Activated T-helper 1 cell treated with Interleukin-2 at 50 U/mL for 16 hours (primary cell): ENCODE measurements at places on chromosomes 1 and 21.

GRCh38 chr1:76697361-76697760 is 169.9 kb upstream of the ST6GALNAC5 start:
- no peak for DNase-seq

- DNase-seq, result no peak
Observed at GRCh38 chr1:119336848-119337247, 31.7 kb upstream of the HAO2 start.

- DNase-seq, result no peak
Observed at GRCh38 chr21:34956416-34957316, 92.4 kb downstream of the RUNX1 start.

GRCh38 chr1:23801876-23802275 is 1.3 kb upstream of the GALE start:
- no peak for DNase-seq

DNA sequence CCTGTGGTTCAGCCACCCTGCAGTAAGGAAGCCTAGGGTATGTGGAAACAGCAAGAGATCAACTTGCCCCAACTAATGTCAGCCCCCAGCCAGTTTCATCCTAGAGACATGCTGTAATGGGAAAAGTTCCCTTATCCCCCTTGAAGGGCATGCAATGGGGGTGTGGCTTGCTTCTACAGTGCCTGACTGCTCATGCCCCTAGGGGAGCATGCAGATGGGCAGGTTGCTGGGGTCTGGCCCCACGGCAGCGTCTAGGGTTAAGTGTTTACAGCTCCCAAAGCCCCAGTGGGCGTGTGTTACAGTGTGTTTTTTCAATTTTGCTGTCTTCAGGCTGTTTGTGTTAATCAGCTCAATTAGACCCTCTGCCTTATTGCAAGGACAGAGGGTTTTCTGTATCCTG is 1105.9 kb downstream of the AMY1C start:
- no peak for DNase-seq

DNA sequence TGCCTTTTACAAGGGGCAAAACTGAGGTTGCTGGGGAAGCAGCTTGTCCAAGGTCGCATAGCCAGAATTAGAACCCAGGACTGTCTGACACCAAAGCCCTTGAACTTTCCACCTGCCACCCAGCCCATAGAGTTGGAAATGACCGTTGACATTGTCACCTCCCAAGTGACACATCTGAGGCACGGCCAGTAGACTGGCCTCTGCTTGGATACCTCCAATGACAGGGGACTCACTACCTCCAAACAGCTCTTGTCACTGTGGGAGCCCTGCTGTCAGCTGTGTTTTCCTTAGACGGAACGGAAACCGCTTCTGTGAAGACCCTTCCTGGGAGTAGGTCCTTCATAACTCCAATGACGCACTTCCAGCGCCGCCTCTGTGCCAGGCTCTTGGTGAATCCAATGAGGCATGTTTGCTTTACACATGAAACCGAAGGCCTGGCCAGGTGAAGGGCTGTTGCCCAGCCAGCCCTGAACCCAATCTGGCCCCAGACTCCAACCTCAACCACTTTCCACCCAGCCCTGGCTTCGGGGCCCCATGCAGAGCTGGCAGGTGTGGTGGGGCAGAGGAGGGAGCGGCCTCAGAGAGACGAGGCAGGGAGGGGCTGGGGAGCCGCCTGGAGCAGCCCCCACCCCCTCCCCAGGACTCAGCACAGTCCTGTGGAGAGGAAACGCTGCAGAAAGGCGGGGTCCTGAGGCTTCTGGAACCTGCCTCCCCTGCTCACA is 109.2 kb upstream of the IFFO2 start:
- DNase-seq, result no peak

DNA sequence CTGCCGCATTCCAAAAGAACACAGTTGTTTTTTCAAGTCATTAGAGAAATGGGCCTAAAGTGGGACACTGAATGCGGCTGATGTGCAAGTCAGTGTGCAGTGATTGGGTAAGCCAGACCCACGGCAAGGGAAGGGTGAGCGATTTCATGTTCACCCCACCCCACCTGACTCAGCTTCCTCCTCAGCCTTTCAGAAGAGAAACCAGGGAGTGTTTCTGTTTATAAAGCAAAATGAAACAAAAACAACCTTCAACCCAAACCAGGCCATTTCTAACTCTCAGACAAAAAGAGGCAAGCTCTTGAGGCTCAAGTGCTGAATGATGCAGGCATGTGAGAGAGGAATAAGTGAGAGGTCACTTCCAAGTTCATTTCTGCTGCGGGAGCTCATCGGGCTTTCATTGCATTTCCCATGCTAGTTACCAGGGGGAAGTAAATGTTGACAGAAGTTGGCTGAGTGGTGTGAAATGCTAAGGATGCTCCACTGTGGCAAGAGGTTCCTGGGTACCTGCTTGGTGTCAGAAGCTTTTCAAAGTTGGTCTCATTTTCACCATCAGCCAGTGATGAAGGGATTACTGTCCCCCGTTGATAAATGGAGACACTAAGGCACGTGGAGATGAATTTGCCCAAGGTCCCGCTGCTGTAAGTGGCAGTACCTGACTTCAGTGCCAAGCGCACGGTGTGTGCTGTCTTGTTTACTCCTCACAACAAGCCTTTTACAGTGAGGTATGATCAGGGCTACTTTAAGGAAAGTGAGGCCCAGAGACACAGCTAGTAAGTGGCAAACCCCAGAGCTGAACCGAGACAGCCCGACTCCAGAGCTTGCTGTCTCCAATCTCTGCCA is 29.1 kb downstream of the STPG1 start:
- DNase-seq, result peak; percentile 24

- DNase-seq, result no peak
Observed at GRCh38 chr1:94543001-94543400, 1.4 kb upstream of the F3 start.

- DNase-seq, result no peak
Observed at GRCh38 chr1:39704757-39705156, 13.5 kb upstream of the HPCAL4 start.

DNA sequence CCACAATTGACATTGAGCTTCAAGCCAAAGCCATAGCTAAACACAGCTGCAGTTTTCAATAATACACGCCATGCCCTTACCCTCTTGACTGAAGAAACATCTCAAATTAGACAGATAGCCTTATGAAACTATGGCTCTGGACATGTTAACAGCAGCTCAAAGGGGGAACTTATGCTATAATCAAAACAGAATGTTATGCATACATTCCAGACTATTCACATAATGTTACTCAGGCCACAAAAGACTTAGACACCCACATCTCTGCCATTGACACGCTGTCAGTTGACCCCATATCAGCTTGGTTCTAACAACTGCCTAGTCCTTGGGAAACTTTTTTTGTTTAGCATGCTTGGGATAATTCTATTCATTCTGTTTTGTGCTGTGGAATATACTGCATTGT is 2.3 kb upstream of the NENF start:
- no peak for DNase-seq

GRCh38 chr1:54312796-54313316 is 93.3 kb downstream of the SSBP3 start:
- DNase-seq, result no peak

DNA sequence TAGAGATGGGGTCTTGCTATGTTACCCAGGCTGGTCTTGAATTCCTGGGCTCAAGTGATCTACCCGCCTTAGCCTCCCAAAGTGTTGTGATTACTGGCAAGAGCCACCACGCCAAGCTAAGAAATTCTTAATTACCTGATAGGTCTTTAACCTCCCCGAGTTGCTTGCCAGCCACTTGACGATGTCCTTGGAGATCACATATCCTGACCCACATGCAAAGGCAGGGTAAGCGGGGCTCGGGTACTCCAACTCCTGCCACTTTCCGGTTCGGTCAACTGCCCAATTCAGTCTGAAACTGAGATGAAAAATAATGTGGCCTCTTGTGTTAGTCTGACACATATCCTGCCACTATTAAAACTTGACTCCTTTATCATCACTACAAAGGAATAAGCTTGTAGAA is 50.2 kb downstream of the B3GALNT2 start:
- DNase-seq, result no peak

DNA sequence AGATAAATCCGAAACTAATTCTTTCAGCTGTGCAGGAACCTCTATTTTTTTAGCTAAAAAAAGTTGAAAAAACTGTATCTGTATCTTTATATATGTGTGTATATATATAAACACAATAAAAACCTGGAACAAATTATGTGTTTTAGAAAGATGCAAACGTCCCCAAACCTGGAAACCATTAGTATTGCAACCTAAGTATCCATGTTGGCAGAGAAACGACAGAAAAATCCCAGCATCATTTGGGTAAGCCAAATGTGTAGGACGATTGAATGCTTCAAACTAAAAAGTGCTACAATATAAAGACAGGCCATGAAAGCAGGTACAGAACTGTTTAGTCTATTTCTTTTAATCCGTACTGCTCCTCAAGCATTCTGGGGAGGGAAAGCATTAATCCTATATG is 87.9 kb downstream of the AHCTF1 start:
- no peak for DNase-seq

DNA sequence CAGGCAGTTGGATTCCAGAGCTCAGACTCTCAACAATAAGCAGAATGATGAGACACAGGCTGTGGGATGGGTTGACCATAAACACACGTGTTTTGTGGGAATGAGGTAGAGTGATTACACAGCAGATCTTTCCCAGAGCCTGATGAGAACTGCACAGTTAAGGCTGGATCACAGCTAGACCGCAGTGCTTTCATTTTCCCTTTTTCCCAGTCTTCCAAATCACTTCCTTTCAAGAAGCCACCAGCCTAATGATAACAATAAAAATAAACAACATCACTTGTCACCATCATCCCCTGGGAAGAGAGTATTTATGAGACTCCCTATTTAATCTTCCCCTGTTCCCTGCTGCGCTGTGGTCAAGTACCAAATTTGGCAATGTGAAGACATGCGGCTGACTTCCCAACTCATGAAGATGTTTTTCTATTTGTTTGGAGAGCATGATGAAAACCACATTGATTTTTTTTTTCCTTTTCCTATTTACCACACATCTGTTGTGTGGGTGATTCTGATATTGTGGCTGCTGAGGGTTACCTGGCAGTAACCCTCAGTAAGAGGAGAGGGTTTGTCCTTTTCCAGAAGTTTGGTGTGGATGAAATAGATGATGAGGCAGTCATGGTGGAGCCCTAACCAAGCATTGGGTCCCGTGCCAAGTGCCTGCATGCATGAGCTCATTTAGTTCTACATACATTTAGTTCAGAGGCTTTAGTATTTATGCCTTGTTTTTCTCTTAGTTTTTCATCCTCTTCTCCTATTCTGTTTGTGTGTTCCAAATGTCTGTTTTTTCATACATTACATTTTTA is 248.9 kb upstream of the HOOK1 start:
- no peak for DNase-seq

DNA sequence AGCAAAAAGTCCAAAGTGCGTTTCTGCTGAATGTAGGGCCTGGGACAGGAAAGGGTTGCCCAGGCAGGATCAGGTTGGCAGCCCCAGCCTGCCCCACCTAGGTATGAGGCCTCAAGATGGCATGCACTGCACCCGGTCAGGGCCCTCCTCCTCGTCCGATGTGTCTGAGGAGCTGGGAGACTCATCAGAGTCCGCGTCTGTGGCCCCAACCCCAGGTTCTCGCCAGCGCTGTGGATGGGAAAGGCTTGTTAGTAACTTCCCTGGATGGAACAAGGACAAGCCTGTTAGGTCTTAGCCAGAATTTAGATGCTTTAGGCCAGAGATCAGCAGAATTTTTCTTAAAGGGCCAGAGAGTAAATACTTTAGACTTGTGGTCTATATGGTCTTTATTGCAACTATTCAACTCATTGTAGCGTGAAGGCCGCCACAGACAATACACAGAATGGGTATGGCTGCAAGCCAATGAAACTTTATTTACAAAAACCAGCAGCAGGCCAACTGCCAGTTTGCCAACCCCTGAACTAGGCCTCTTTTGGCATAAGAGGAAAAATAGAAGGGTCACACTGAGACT is 12.4 kb downstream of the PEA15 start:
- no peak for DNase-seq

GRCh38 chr1:65172936-65173690 is 25.1 kb downstream of the AK4 start:
- DNase-seq, result no peak

- DNase-seq, result no peak
Observed at GRCh38 chr1:63710761-63711380, 62.9 kb upstream of the ROR1 start.

- DNase-seq, result no peak
Observed at GRCh38 chr1:61839679-61840078, 97.4 kb downstream of the PATJ start.

- DNase-seq, result no peak
Observed at GRCh38 chr1:36534711-36535412, 52.1 kb upstream of the CSF3R start.

DNA sequence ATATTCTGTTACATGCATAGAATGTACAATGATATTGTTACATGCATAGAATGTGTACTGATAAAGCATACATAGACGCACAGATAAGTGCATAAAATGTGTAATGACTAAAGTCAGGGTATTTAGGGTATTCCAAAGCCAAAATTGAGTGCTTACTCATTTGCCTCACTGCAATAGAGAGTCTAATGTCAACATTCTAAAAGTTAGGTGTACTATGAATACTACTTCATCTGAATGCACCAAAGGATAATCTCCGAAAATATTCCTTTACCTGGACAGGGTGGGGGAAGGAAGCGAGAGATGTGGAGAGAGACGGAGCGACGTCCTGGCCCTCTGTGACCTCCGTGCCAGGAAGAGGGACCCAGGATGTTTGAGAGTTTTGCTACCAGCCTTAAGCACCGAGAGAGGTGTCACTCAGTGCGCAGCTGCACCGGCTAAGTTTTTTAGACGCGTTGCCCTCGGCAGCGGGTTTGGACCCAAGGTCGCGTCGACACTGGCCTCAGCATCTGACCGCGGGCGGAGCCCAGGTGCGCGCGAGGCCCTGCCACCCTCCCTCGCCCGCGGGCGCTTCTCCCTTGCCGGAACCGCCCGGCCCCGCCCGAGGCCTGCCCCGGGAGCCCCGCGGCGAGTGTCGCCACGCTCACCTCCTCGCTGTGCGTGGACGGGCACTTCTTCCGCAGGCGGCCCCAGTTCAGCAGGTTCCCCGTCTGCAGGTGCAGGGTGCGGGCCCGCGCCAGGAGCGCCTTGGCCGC is 660 bp downstream of the GCLM start:
- DNase-seq, result peak; percentile 27

- DNase-seq, result no peak
Observed at GRCh38 chr1:50704126-50704525, 255.9 kb downstream of the FAF1 start.

- no peak for DNase-seq
Observed at GRCh38 chr1:224131253-224131652, 17.3 kb downstream of the FBXO28 start.

DNA sequence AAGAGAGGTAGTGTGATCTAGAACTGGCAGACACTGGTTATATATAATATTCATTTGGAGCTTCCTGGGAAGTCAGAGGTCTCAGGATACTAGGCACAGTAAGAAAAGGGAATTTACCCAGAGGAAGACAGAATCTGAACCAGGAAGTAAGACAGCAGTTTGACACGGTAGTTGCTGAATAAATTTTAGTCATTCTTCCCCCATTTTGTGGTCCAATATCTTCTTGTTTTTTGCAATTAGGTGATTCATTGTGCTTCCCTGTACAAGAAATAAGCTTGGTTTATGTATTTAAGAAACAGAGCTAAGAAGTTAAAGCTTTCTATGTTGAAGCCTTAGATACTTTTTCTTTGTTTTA is 1.3 kb downstream of the TMEM167B start:
- DNase-seq, result no peak
